ENCODE measurements at places on chromosomes 6 and 20.

DNA sequence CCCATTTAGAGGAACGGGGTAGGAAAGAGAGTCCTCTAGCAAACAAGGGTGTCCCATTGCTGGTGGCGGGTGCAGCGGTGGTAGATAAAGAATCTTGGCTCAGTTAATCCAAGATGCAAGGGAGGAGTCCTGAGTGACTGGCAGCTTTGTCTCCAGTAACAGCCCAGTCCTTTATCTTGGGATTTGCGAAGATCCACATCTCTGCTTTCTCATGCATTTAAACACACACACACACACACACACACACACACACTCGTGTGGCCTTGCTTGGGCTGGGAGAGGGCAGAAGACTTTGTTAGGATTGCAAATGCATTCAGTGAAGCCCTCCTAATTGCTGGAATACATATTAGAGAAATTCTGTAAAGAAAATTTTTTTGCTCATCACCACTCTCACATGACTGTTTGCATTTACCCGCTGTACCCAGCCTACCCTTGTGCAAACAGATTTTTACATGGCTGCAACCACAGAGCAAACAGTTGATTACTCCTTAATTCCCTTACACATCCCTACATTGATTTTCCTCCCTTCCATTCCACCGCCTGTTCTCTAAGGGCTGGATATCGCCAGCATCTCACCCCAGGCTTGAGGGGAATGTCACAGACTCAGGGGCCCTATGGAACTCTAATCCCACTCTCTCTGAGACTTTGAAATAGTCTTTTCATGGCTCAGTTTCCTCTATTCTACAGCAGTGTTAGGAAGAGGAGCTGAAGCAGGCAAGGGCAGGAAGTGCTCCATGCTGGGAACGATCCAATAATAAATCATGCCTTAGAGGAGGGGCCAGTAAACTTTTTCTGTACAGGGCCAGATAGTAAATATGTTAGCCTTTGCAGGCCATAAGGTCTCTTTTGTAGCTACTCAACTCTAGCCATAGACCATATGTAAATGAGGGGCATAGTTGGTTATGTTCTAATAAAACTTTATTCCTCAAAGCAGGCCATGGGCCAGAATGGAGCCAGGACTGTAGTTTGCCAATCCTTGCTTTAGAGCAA lies 3.5 kb downstream of the C6orf132 start:
- peak; percentile 47 for DNase-seq

- DNase-seq, result no peak
Observed at GRCh38 chr20:13418263-13419229, 197.5 kb downstream of the ISM1 start.

DNA sequence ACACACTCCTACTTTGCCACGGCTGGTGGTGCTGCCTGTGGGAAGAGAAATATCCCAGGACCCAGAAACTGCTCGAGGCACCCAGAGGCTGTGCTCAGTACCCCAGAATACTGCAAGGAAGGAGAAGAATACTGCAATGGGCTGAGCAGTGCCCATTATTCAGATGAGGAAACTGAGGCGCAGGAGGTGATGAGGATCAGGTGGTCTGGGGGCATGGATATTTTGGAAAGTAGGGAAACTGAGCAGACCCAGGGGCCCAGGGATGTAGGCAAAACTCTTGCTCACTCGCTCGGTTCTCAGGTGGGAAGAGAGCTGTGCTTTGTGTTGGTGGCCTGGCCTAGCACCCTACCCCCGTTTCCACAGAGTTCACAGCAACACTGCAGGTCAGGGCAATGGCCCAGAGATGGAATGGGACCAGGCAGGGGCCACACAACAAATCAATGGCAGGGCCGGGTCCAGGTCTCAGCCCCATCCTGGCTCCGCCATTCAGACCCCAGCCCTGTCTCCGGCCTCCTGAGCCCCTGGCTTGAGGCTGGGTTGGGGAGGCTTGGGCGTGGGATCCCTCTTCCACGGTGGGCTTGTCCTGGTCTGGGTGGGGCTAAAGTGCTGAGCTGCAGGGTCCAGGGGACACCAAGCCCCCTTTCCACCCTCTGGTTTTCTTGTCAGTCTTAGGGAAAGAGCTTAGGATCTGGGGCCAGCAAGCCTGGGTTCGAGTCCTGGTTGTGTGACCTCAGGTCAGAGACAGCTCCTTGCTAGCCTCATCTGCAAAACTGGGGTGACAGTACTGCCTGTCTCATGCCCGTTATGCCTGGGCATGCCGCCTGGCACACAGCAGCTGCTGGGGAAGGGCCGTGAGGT lies 33.9 kb downstream of the SUN5 start:
- no peak for DNase-seq

DNA sequence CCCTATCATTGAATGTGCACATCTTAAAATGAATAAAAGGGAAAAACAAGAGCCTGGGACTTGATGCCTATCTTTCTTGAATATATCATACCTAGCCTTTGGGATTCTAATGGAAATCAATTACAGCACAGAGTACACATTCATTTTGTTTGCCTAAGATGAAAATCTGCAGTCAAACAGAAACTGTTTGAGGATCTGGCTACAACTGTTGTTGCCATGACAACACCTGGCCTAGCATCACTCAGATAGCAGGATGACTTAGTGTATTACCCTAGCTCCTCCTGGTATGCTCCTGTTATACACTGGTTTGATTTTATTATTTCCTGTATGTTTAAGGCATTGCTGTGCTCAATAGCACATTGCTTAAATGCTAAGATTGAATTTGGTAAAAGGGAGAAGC lies 71.5 kb upstream of the LAMP5 start:
- DNase-seq, result peak; percentile 22

DNA sequence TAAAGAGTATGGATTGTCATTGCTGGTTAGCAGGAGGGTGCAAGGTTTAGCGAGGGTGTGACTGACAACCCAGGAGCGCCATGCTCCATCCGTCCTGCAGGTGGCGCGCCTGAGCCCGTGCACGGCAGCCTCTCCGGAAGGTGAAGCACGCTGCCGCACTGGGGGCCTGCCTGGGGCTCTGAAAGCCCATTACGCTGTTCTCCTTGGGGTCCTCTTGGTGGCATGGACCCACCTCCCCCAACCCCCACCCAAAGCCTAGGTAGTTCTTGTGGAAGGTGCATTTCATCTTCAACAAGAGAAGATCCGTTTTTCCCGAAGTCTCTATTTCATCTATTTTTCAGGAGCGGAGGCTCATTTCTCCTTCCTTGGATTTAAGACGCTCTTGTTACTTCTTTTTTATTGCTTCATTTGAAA lies 197.4 kb upstream of the KCNG1 start:
- no peak for DNase-seq

DNA sequence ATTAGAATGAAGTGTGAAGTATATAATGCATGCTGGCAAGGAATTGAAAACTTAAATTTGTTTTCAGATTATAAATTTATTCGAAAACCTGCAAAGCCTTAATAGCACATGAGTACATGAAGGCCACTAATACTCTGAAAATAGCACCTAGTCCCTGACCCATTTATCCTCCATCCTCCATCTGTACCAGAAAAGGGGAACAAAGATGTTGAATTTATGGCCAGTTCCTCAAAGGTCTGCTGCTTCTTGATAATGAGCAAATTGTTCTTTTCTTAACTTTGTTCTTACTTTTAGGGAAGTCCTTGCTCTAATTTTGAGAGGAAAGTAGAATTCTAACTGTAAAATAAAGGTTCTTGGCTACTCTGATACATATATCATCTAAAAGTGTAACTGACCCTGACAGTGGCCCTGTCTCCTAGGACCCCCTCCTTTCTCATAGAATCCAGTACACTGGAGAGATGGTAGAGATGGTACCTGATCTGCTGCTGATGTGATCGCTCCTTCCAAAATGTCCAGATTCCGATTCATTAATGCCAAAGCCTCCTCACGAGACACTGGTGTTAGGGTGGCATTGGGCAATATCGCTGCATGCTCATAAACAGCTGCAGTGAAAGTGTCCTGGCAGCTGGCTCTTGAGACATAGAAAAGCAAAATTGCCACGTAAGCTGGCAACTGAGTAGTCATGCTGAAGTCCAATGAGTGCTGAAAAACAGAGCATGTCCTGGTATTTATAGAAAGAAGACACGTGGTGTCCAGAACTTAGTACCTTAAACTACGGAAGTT lies at the start of gene VNN1:
Gene VNN1, minus strand, starts transcription at position 704 of the 783 bp plus-strand sequence. Its CDS starts 20 bp downstream, at position 684.
- no peak for DNase-seq
